ENCODE measurements at places on chromosomes 1 and 21.

DNA sequence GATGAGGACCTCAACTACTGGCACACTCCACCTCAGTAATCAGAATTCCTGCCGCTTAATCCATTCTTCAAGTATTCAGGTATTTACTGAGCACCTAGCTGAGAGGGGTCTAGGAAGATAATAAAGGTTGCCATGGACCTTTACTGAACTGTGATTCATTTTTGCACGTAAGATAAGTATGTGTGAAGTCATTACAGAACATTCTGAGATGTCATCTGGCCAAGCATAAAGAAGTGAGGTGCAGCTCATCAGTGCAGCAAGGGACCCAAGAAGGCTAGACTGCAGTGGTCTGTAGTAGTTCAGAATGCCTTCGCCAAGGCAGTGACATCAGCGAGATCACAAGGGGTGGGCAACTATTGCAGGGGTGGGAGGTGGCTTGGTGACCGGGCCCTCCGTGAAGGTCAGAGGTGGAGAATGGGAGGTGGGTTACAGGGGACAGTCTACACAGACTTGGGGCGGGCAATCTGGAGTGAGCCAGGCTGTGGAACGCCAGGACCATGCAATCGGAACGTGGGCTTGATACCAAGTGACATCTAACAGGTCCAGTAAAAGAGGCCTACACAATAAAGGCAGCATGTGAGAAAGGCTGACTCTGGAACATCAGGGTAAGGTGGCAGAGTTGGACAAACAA is 107.4 kb downstream of the SLC45A1 start:
- DNase-seq: no peak

GRCh38 chr1:173478094-173478674 is 1.0 kb downstream of the PRDX6 start:
- DNase-seq: no peak

DNA sequence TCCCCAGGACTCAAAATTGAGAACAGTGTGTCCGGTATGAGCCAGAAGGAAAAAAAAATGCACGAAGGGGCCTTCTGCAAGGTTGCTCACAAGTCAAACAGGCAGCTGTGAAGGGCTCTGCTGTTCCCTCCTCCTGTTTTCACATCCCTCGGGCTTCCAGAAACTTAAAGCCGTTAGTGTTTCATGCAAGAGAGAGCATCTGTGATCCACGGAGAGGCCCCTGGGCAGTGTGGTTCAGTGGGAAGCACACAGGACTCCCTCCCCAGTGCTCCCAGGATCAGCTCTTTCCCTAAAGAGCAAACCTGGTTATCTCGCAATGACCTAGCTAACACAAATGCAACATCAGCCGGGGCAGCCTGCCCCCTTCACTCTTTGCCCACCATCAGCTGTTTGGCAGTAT is 2.9 kb upstream of the MATN1 start:
- no peak for DNase-seq

DNA sequence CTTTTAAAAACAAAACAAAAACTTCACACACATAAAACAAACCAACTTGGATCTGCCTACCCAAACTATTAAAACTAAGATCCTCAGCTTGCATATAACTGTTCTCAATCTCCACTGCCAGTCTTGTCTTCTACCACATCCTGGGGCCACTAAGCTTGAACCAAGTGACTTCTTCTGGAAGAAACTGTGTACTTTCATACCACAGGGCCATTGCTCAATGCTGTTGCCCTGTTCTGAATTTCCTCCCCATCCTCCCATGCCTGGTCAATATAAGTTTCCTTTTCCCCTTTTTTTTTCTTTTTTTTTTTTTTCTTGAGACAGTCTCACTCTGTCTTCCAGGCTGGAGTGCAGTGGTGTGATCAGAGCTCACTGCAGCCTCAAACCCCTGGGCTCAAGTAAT is 109.9 kb downstream of the KIAA0319L start:
- DNase-seq: no peak

- DNase-seq: no peak
These were observed 917 bp downstream of the MEX3A start for GRCh38 chr1:156081180-156081916.

DNA sequence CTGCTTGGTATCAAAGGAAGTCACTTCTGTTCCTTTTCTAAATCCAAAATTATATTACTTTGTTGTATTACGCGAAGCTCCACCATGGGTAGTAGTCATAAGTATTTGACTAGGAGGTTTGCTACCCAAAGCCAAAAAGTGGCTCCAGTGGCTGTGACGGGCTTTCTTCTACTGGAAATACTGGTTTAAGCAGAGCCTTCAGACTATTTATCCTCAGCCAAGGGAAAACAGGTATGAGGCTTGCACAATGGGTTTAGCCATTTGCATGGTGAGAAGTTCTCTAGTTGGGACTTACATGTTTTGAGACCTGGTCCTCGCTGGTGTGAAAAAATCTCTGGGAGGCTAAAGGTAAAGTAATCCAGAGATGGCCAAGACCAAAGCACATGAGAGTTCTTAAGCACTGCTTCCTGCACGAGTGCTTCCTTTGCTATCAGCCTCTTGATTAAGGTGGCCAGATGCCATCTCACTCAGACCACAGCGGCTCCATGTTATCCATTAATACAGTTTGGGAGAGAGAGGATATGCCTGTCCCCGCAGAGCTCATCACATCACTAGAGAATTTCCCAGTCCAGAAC is 121.2 kb downstream of the PIK3R3 start:
- no peak for DNase-seq

DNA sequence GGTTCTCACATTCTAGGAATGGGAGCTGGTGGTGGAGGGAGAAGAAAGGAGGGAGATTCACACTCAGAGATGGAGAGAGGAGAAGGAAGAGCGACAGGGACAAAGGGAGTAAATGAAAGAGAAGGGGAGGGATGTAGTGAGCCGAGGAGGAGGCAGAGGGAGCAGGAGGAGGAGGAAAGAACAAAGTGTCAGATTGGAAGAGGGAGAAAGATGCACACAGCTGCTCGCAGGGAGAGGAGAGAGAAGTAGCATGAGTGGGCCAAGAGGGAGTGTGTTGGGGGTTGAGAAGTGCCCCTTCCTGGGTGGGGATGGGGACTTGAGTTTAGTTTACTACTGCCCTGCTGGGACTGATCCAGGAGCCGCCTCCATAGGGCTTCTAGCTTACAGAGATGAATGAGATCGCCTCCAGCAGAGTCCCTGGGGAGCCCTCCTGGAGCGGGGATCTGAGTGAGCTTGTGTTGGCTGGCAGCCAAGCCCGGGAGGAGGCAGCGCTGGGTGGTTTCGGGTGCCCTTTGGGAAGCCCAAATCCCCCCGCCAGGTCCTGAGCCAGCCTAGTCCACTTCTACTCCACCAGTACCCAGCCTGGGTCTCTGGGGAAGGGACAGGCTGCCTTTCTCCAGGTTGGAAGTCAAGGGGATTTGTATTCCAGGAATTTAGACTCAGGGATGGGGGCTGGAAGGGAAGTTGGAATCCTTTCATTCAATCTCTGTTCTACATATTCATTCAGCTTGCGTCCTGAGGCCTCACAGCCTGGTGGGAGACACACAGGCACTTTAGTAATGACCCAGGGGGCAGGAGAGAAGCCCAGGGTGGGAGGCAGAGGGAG is 20.9 kb downstream of the PTPRU start:
- DNase-seq: no peak

DNA sequence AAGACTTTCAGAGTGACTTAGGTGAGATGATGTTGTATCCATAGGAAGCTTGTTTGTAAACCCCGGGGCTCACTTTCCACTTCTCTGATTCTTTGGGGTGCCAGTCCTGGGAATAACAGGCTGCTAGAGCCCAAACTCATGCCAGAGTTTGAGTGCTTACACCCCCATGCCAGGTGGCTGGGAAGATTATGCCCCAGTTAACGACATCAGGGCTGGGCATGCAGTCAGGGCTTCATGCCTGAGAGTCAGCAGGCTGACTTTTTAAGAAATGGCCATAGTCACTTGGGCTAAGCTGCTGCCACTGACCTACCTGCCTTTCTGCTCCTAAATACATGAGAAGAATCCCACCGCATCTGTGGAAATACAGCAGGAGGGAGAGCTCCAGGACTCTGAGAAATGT is 425.6 kb upstream of the VAMP3 start:
- DNase-seq: no peak

DNA sequence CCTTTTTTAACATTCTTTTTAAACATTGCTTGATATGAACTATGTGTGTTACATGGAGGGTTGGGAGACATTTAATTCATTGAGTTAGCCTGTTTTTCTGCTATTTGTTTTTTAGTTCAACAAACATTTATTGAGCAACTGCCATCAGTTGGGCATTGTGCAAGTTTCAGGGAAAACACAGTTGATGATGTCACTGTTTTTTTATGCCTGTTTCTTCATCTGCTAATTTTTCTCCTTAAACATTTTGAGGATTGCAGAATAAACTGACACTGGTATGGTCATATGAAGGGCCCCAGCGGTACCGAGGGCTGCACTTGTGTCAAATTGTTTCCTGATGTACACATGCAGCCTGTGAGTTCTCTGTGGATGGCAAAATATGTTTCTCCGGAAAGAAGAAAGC is 253.0 kb downstream of the FGGY start:
- DNase-seq: no peak

All from stimulated activated CD4-positive, alpha-beta T cell treated with anti-CD3 and anti-CD28 coated beads, Interleukin-4, amount 100 ng/mL, for 1 hour (primary cell).